Activated CD4-positive, alpha-beta memory T cell treated with anti-CD3 and anti-CD28 coated beads, Interleukin-2, amount 10 ng/mL, durations not matched to agents 7 days and 5 days (primary cell): ENCODE measurements at places on chromosomes 5 and 9.
A peak's percentile ranks its signal among the peaks of the same experiment; 100 is the strongest.

DNA sequence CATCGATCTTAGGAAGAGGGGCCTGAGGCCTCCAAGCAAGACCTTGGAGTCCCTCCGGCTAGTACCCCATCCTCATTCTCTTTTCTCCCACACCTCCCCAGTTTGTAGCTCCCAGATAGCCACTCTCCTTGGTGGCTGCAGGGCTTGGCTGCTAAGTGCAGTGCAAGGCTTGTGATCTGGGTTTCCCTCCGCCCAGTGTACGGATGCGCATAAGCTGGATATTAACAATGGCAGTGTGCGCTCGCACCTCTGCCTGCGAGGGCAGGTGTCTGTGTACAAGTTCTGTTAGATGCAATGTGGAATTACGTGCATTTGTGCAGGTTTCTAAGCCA is 71.0 kb upstream of the TBCA start:
- no peak overlapping the region for H3K4me3 ChIP-seq
- H3K27me3 ChIP-seq = peaks cover 64% of the 10 kb centered on the region
- H3K36me3 ChIP-seq = no peaks in the 10 kb centered on the region
- H3K27ac ChIP-seq = no peak overlapping the region

- H3K27me3 ChIP-seq = no peaks in the 10 kb centered on the region
- no peak overlapping the region for H3K4me3 ChIP-seq
- no peaks in the 10 kb centered on the region for H3K4me1 ChIP-seq
- H3K36me3 ChIP-seq = no peaks in the 10 kb centered on the region
- DNase-seq = no peak
Observed at GRCh38 chr5:53923961-53924360, 363.5 kb downstream of the NDUFS4 start.

DNA sequence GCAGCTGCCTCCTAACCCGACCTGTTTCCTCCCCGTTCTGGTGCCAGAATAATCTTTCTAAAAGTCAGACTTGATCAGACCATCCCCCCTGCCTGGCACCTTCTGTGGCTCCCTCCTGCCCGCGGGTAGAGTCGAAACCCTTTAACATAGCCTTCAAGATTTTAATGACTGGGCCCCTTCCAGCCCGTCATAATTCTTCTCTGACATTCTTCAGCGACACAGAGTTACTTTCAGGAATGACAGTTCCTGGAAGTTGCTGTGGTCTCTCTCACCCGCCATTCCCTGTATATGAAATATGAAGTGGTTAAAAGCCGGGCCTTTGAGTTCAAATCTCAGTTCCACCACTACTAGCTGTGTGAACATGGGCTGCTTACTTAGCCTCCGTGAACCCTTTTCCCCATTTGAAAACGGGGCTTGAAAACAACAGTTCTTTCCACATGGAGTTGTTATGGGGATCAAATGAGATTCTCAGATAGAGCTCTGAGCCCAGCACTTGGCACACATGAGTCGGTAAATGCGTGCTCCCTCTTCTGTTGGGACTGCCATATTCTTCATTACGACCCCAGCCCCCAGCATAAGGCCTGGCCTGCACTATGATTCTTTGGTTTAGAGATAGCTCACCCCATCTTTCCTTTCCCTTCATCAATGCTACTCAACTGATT is 737 bp downstream of the NANS start:
- peak overlapping the region; percentile 92 for H3K27ac ChIP-seq
- peaks cover 33% of the 10 kb centered on the region for H3K4me1 ChIP-seq
- H3K36me3 ChIP-seq = peaks cover 16% of the 10 kb centered on the region
- no peaks in the 10 kb centered on the region for H3K27me3 ChIP-seq
- peak overlapping the region; percentile 97 for H3K4me3 ChIP-seq

DNA sequence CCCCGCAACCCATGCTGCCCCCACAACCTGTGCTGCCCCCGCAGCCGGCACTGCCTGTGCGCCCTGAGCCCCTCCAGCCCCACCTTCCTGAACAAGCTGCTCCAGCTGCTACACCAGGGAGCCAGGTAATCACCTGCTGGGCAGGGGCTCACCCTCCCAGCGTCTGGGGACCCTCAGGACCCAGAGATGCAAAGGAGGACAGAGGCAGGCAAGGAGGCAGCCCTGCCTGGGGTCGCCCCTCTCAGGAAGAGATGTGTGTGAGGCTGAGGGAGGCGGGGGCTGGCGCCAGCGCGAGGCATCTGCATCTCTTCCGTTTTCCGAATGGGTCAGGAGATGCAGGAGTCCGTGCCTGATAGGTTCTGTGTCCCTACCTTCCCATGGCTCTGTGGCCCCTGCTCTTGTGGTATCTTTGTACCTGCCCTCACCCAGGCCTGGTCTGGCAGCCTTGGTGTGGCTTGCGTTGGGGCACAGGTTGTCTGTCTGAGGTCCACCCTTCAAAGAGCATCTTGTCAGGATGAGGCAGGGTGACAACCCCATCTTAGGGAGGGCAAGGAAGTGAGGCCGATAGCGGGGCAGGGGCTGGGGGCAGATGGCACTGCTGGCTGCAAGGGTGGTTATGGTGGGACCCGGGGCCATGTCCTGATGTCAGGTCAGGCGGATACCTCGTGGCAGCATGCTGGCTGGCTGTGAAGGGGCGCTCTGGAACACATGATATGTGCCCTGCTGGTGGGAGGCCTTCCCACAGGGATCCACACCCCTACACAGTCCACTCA is 75.7 kb downstream of the WNK2 start:
- H3K4me3 ChIP-seq = no peak overlapping the region
- H3K27ac ChIP-seq = no peak overlapping the region
- DNase-seq = peak; percentile 12
- H3K4me1 ChIP-seq = no peaks in the 10 kb centered on the region
- no peaks in the 10 kb centered on the region for H3K27me3 ChIP-seq

GRCh38 chr5:143343042-143343441 is 60.4 kb downstream of the NR3C1 start:
- H3K4me1 ChIP-seq = peaks cover 31% of the 10 kb centered on the region
- H3K27me3 ChIP-seq = no peaks in the 10 kb centered on the region
- no peak for DNase-seq
- H3K27ac ChIP-seq = no peak overlapping the region
- peaks cover 27% of the 10 kb centered on the region for H3K36me3 ChIP-seq
- no peak overlapping the region for H3K4me3 ChIP-seq

GRCh38 chr5:22889720-22890119 is 36.6 kb upstream of the CDH12 start:
- no peak overlapping the region for H3K4me3 ChIP-seq
- DNase-seq = no peak
- no peak overlapping the region for H3K27ac ChIP-seq
- H3K36me3 ChIP-seq = no peaks in the 10 kb centered on the region
- H3K4me1 ChIP-seq = no peaks in the 10 kb centered on the region

DNA sequence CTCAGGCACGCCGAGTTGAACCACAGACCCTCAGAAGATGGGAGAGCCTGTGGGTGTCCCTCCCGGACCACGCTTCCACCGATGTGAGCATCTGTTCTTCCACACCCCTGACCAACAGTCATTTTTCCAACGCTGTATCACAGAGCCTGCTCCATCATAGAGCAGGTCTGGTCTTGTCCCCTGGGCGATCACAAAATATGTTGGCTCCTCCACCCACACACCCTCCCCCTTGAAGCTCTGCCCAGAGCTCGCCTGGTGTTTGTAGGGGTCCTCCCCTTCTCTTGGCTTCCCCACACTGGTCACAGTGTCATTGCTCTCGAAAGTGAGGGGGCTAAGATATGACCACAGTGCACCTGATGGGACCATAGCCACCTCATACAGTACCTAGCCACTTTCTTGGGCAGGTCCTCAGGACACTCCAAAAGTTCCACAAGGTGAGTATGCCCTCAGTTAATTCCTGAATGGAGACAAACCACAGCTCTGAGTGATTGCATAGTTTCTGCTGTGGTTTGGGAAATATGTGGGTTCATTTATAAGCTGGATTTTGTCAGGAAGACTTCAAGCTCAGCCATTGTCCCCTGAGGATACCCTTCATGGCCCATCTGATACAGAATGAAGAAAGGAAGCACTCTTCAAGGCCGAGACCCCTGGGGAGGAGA is 3.5 kb upstream of the ZNF618 start:
- H3K27me3 ChIP-seq = peaks cover 29% of the 10 kb centered on the region
- H3K4me3 ChIP-seq = no peak overlapping the region
- DNase-seq = no peak
- no peak overlapping the region for H3K27ac ChIP-seq
- H3K4me1 ChIP-seq = peaks cover 7% of the 10 kb centered on the region

DNA sequence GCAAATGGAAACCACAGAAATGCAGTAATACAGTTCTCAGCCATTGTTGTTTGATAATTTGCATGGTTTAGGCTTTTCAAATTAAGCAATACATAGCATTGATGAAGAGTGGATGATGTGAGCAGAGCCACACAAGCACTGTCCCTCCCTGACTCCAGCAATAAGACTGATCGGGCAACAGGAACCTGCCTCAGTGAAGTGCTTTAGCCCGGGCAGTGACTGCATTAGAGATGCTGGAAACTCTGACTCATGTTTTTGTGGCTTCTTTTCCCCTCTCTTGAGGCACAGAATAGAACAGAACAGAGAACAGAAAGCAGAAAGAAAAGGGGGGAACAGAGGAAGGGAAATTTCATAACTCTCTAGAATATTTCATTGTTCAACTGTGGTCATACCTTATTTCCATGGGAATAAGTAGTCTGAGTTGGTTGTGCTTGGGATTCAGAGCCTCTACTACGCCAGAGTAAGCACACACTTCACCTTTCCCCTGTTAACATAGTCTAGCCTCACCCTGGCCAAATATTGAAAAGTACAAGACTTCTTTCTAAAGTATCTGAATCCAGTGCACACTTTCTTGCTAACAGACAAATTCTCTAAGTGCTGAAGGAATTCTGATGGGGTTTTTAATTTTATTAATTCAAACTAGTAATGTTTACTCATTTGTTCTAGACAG is 164.8 kb upstream of the VCAN start:
- H3K4me1 ChIP-seq = peaks cover 6% of the 10 kb centered on the region
- DNase-seq = peak; percentile 38
- no peaks in the 10 kb centered on the region for H3K36me3 ChIP-seq
- no peak overlapping the region for H3K4me3 ChIP-seq

- no peak overlapping the region for H3K4me3 ChIP-seq
- no peaks in the 10 kb centered on the region for H3K4me1 ChIP-seq
- DNase-seq = no peak
- H3K27ac ChIP-seq = no peak overlapping the region
- no peaks in the 10 kb centered on the region for H3K27me3 ChIP-seq
- H3K36me3 ChIP-seq = no peaks in the 10 kb centered on the region
Observed at GRCh38 chr9:85533538-85533937, 208.2 kb downstream of the AGTPBP1 start.

DNA sequence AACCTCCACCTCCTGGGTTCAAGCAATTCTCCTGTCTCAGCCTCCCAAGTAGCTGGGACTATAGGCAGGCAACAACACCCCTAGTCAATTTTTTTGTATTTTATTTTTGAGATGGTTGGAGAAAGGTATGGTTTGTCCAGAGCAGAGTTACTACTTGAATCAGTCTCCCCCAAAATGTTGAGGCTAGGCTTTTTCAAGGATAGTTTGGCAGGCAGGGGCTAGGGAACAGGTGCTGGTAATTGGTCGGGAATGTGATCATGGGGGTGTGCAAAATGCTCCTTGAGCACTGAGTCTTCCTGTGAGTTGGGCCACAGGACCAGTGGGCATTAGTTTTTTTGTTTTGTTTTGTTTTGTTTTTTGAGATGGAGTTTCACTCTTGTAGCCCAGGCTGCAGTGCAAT is 28.3 kb upstream of the PRRC2B start:
- H3K27ac ChIP-seq = no peak overlapping the region
- H3K4me1 ChIP-seq = peaks cover 7% of the 10 kb centered on the region
- no peak overlapping the region for H3K4me3 ChIP-seq
- no peaks in the 10 kb centered on the region for H3K36me3 ChIP-seq
- H3K27me3 ChIP-seq = no peaks in the 10 kb centered on the region
